Omental fat pad (tissue), 4 donors: ENCODE measurements at places on chromosomes 16 and 17.

GRCh38 chr16:74699666-74700065 is 996 bp downstream of the MLKL start:
- DNase-seq: no peak

- DNase-seq: no peak
Observed at GRCh38 chr17:78206298-78206697, 7.8 kb upstream of the BIRC5 start.

GRCh38 chr17:78127239-78127887 is 1.2 kb downstream of the TMC6 start:
- DNase-seq: no peak

DNA sequence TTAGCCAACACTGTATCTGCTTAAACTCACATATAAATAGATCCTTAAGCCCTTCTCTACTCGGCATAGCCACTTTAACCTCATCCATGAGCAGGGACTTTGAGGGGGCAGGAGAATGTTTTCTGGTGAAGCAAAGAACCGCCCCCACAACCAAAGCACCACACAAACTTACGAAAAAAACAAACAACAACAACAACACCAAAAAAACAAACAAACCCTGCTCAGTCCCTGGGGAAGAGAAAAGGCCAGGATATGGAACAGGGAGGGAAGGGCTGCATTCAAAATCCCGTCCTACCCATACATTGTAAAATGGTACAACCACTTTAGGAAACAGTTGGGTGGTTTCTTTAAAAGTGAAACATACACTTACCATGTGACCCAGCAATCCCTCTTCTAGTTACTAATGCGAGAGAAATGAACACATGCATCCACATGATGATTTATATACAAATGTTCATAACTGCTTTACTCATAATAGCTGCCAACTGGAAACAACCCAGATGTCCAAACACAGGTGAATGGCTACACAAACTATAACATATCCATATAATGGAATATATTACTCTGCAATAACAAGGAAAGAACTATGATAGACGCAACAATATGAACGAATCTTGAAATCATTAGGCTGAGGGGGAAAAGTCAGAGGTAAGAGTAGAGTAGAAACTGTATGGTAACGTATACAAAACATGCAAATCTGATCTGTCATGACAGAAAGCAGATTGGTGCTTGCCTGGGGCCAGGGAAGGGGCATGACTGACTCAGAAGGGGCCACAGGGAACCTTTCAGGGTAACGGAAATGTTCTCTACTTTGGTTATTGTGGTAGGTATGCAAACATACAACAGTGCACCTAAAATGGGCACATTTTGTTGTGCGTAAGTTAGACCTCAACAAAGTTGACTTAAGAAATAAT is 37.7 kb upstream of the TOB1 start:
- no peak for DNase-seq

DNA sequence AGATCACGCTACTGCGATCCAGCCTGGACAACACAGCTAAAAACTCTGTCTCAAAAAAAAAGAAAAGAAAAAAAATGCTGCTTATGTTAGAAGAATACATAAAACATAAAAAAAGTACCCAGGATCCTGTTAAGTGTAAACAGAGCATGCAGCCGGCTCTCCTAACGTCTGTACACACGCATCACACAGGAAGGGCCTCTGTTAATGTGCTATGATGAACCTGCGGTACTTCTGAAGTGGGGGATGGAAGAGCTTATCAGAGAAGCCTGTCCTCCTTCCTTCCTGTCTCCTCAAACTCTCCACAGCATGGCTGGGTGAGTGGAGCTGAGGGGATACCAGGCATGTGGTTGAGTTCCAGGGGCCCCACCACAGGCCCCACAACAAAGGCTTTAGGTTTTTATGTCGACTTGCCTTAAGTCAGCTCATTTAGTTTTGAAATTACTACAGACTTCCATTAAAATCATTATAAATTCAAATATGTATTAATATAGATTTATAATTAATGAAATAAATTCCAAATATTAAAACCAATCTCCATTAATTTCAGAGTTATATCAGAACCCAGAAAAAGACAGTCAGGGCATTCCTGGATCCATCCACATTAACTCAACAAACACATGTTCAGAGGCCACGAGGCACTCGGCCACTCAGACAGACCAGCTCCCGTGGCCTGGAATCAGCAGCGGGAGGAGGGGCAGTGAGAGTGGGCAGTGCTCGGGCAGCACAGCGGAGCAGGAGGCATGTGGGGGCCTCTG is 11.7 kb downstream of the CCDC57 start:
- DNase-seq: no peak

DNA sequence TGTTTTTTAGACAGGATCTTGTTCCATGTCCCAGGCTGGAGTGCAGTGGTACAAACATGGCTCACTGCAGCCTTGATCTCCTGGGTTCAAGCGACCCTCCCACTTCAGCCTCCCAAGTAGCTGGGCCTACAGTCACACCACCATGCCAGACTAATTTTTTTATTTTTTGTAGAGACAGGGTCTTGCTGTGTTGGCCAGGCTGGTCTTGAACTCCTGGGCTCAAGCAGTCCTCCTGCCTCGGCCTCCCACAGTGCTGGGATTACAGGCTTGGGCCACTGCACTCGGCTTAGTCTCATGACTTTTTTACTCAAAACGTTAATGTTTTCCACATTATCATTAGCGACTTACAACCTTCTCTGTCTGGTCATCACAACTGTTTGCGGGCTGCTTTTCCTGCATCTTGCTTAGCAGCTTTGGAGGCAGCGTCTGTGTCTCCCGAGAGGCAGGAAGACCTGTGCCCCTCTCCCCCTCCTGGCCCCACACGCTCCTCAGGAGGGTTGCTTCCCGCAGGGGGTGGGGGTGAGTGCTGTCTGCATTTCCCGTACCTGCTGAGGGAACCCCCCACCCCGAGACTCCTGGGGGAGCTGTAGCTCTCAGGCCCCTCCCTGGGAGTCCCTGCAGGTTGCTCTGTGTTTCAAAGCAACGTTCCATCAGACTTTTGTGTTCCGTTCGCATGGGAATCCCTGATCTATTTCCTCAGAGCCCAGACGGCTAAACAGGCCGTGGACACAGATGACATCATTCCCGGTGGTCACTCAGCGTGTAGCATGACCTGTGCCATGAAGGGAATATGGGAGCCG is 52.6 kb downstream of the PGS1 start:
- DNase-seq: no peak

- DNase-seq: no peak
Observed at GRCh38 chr17:77923776-77924513, 34.6 kb upstream of the TNRC6C start.
